ENCODE measurements at places on chromosomes 2 and 18.
A peak's percentile ranks its signal among the peaks of the same experiment; 100 is the strongest.

- no peak for DNase-seq
These were observed 114.8 kb downstream of the SMAD2 start for GRCh38 chr18:47815486-47816270.

DNA sequence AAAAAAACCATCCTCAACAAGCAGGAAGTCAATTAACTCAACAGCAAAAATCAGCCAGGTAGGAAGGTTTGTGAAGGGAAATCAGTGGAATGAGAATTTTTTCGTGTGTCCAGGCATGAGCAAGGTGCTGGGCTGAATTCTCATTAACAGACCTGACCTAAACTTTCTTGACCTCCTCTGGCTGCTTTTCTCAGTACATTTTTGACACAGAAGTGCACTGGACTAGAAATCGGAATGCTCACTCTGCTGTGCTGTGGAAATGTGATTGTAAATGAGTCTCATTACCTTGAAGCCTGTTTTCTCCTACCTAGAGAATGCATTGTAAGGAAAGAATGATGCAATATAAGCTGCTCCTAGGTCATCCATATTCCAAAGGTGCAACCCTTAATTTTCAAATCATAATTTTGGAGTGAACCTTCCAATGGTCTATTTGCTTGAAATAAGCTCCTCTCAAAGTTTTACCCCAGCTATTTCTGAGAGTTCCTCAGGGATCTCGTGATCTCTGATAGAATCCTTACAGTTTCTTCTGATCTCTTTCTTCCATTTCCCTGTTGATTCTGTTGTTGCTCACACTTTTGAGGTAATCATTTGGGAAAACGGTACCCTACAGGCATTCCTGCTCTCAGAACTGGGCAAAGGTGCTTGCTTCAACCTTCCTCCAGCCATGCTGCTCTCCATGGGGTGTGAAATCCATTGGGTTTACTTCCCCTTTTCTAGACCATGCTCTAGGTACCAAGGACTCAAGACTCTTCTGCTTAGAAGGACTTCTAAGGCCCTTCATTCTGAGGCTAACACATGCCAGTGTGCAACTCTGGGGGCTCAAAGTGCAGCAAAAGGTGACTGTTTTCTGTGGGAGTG is 104.9 kb upstream of the ITPRID2 start:
- no peak for DNase-seq

DNA sequence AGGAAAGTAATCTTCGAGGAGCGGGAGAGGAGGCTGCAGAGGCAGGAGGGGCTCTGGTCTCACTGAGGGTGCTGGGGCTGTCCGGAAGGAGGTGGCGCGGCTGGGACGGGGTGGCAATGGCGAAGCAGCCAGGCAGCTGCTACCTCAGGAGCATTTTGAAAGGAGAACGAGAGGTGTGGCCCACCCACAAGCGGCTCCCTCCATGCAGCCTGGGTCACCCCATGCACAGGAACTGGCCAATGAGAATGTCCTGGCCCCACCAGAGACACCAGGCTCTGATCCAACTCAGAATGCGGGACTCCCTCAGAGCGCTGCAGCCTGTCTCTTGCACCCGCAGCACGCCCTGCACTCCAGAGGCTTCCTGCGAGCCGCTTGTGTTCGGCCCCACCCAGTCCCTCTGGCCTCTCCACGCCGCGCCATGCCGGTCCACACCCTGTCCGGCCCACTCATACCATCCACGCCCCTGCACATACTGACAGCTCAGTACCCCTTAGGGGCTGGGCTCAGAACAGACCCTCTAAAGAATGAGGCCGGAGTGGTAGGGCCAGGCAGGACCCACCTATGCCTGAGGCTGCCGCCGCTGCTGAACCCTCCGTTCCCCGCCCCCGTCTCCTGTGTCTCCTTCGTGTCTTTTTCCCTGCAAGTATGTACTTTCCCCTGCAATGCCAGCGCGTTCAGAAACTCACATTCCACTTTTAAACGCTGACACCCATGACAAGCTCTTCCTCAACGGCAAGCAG is 6.4 kb upstream of the BOK start:
- DNase-seq: no peak

GRCh38 chr2:35410431-35411061 is 945.0 kb upstream of the CRIM1 start:
- DNase-seq: peak; percentile 57

- DNase-seq: no peak
These were observed 49.9 kb upstream of the RNU4ATAC start for GRCh38 chr2:121480826-121481225.

DNA sequence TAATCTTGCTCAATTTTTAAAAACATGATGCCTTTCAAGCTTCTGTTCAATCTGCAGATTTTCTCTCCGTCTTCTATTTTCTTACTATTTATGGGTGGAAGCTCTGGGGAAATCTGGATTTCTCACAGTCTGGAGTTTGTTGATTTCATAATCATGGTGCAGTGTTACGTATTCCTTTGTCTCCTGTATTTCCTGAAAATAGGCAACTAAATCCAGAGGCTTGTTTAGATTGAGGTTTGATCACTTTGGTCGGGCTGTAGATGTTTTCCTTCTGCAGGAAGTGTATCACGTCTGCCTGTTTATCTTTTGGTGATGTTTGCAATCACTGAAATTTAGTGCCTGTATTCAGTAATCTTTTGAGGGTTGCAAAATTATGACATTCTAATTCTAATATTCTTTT is 487.7 kb downstream of the LRRTM4 start:
- DNase-seq: no peak

DNA sequence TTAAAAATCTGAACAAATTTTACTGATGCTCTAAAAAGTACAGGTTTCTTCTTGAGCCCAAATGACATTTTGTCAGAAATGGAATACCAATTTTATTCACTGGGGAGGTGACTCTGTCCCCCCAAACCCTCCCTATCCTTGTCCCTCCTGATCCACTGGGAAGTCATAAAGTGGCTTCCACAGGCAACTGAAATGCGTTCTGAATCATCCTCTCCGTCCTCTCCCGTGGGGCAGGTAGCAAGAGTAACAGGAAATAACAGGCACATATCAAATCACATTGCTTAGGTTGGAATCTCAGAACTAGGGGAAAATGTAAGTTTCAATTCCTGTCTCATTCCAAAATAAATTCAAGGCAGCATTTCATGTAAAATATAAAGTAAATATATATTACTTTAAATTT is 44.5 kb downstream of the MYL12B start:
- DNase-seq: no peak

GRCh38 chr2:69572641-69573040 is 70.9 kb downstream of the AAK1 start:
- DNase-seq: no peak

- DNase-seq: peak; percentile 75
These were observed 16.5 kb downstream of the TWIST2 start for GRCh38 chr2:238864207-238865014.

GRCh38 chr2:190469771-190470170 is 61.6 kb downstream of the MFSD6 start:
- no peak for DNase-seq

DNA sequence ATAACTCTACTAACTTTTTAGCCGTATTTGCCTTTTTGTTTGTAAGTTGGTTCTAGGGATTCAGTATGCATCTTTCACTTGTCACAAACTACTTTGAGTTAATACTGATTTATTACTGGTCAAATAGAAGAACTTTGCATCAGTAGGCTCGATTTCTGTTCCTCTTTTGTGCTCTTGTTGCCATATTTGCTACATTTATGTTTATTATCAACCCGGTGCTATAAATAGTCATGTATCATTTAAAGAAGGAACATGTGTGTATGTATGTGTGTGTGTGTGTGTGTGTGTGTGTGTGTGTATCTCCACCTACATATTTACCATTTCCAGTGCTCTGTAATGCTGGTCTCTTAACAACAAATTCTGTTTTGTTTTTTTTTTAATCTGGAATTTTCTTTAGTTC is 79.6 kb upstream of the B3GNT7 start:
- DNase-seq: no peak

GRCh38 chr18:54742659-54743604 is 85.3 kb upstream of the RAB27B start:
- DNase-seq: no peak
